ENCODE measurements at places on chromosomes 6 and 20.

DNA sequence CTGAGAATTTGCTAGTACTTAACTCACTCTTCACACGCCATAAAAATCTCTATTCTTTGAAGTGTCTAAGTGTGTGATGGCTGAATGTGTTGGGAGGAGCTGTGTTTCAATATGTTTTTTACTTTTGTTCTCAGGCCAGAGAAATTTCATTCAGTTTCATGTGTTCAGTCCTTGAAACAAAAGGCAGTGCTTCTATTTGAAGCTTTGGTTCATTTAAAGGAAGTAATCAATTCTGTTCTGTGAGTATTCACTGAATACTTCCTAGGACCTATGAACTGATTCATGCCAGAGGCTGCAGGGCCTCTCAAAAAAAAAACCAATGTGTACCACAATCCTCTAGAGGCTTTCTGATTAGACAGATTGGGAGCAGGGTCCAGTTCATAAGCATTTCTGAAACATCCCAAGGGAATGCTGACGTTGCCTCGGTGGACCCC is 12.4 kb upstream of the F13A1 start:
- no peak for DNase-seq

DNA sequence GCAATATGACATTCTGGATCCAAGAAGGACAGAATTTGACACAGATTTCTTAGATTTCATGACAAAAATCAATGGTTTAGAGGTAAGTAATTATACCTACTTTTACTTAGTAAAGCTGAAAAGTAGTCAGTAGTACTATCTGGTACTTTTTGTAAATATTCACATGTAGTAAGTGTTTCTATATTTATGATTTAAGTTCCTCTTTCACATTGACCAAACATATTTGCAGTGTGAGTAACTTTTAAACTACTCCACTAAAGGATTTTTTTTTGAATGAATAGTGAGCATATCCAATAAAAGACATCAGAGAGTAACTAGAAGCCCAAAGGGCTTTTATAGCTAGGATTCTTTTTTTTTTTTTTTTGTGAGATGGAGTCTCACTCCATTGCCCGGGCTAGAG is 60.8 kb downstream of the DNAH8 start:
- DNase-seq = no peak

- DNase-seq = no peak
These were observed 194.8 kb downstream of the UNC5CL start for GRCh38 chr6:40844246-40844645.

DNA sequence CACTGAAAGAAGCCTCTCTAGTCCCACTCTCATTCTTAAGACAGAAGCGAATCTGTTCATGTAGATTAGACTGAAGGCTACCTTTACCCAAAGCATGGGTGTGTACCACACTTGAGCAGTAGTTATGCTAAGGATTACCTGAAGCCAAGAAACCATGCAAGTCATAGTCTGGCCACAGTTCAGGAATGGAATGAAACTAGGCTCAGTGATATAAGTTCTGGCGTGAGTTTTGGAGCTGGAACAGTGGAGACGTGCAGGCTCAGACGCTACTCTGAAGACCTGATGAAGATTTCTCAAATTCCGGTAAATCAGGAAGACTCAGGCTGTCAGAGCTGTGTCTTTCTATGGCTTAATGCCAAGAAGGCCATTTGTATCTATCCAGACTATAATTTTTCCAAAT is 219.9 kb downstream of the HDGFL1 start:
- DNase-seq = no peak

- DNase-seq = no peak
These were observed 235.9 kb upstream of the RGS17 start for GRCh38 chr6:153367021-153367420.

- DNase-seq = no peak
These were observed 14.6 kb downstream of the PDYN start for GRCh38 chr20:1979106-1979778.

- DNase-seq = no peak
These were observed 952 bp upstream of the BRPF3 start for GRCh38 chr6:36195471-36196112.

Data from stimulated activated CD4-positive, alpha-beta T cell treated with anti-CD3 and anti-CD28 coated beads, Interleukin-12 subunit alpha, Interleukin-12 subunit beta, amount 100 ng/mL, for 24 hours (primary cell).